ENCODE measurements at places on chromosomes 5 and 9.

DNA sequence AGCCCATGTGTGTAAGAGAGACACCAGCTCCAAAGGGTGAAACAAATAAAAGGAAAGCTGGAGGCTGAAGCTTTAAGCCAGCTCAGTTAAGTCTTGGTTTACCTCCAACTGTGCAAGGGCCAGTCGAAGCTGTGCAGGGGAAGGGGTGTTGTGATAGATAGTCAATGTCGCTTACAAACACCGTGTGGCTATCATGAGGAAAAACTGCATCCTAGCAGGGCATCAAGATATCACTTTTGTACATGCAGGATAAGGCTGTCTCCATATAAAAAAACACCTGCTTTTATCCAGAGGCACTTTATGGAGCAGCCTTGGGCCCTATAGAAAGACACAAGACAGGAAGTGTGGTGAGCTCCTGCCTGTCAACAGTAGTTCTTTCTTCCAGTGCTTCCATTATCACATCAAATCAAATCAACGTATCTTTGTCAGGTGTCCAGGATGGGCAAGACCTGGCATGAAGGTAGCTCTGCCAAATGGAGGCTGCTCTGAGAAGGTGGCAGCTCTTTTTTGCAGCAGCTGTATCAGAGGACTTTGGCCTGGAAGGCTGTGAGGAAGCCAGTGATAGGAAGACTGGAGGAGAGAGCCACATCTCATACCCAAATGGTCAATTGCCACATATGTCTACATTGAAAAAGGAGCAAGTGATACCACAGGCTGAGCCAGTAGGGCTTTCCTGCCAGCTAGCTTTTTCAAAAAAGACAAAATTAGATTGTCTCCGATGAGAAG, 29.3 kb upstream of the SELENOP start:
- no peak for DNase-seq

GRCh38 chr5:424301-425110, 18.5 kb upstream of the EXOC3 start:
- no peak for DNase-seq

DNA sequence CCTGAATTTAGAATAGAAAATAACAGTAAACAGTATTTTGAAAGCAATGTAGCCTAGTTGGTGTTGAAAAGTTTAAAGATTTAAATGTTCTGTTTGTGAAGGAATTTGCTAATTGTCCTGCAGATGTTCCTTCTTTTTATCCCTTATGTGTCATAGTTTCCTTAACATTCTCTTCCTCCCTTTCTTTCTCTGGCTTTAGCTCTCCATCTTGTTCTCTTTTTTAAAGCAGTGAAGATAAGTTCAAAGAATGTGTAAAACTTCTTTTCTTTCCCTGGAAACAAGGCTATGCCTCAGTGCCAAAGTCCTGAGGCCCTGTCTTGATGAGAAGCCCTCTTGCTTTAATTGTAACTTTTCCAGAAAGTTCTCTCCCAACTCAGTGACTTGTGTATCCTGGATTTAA, 24.4 kb upstream of the GAS1 start:
- no peak for DNase-seq

DNA sequence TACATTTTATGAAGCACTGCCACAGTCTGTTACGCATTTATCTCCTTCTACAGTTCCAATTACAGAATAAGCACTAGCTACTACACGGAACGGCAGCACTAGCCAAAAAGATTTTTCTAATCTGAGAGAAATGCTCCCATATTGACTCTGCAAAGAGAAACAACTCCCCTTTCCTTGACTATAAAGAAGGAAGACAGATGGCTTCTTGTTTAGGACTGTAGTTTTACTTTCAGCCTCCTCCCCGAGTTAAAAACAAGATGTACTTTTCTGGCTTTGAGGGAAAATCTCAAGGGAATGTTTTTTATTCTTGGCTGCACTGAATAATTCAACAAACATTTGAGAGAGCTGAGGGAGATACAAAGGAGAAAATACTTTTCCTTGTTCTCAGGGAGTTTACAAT, 1.9 kb upstream of the SLC44A1 start:
- DNase-seq, result no peak

DNA sequence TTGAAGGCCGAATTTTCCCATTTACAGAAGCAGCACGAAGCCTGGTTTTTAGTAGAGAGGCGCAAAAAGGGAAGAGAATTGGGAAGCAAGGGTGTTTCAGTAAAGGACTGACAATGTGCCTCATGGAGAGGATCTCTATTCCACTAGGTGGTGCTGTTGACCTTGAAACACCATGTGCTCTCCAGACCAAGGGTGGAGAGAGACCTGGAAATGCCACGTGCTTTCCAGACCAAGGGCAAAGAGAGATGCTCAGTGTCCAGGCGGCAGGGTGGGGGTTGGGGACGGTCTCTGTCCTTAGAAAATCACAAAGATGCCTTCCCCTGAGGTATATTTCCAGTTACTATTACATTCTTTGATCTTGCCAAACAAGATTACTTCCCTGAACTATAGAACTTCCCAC, 425.3 kb downstream of the CSNK1G3 start:
- no peak for DNase-seq

GRCh38 chr9:130791303-130791894, 43.7 kb upstream of the ABL1 start:
- DNase-seq, result no peak

DNA sequence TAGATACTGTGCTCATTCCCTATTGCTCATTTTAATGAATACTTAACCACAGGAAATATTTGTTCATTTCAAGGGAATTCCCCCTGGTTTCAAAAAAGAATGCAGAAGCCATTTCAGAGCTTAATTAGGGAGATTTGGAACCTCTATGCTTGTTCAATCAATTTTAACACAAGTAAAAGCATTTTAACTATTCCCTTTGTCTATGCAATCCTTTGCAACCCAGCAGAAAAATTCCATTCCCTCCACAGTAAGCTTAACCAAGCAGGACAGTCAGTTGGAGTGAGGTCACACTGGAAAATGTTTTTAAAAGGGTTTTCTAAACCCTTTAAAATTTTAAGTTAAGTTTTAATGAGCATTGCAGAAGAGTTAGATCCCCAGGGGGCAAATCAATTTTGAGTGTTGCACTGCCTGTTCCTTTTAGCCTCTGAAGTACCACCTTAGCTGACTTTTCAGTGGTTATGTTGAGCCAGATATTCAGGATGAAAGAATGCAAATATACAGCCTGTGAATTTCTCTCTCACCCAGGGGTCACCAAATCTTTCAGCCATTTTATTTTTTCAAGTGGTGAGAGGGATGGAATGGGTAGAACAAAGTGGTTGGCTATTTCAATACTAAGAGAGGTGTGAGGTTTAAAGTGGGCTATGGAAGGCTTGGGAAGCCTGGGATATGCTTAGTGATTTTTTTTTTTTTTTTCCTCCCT, 356.2 kb upstream of the NUDT12 start:
- no peak for DNase-seq

DNA sequence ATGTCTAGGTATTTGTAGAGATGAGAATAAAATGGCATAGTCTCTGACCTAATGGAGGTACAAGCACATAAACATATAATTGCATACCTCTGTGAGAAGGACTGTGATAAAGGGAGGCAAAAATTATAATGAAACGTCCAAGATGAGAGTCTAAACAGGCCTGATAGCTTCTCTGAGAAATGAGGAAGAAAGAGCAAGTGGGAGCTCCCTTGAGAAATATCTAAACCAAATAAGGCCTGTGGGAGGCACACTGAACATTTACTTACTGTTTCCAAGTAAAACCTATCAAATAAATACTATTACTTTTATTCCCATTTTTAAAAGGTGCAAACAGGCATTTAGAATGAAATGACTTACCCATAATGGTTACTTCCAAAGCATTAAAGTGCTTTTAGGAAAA, 125.6 kb upstream of the PAPPA start:
- no peak for DNase-seq

DNA sequence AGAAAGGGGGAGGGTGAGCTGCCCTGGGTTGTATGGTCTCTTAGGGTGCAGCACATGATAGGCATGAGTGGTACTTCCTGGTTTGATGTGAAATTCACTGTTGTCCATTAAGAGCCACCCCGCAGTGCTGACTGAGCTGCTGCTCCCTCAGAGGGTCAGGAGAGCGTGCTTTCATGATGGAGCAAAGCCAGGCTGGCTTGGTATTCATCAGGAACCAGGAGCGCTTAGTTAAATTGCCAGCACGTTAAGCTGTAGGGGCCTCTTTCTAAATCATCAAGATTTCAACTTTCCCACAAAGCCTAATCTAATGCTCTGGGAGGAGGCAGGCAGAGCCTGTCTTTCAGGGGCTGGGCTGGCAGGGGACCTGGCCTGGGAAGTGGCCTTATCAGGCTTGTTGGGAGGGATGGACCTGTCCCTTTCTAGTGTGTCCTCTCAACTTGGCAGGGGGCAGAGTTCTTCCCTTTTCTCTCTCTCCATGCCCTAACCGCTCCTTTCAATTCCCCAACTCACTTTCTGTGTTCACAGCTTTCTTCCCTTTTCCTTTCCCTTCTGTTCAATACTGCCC, 7.9 kb downstream of the CYSTM1 start:
- DNase-seq, result no peak

DNA sequence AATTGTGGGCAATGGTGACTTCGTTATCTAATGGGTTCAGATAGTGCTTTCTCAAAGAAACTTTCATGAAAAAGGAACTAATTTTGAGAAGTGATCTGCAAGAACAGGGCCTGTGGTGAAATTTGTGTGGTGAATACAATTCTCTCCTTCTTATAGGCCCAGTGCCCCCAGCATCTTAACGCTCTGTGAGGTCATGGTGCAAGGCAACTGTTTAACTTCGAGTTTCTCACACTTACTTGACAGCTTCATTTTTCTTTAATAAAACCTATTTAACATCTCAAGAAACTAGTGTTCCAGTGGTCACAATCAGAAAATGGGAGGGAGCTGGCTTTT, 69.2 kb downstream of the FAM114A2 start:
- DNase-seq, result no peak

DNA sequence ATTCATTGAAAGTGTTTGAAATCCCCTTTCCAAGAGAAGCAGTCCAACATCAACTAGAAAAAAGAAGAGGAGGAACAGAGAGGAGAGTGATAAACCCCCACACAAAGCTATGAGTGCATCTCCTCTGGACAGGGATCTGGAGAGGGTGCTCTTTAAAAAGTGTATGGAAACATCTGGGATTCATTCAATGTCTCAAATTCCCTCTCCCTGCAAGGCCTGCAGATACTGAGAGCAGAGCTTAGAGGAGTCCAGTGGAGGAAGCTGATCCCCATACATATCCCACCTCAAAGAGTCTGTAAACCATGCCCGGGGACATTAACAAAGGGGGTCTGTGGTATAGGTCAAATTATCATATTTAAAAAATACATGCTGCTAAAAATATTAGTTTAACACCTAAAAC, 2.2 kb downstream of the SPOCK1 start:
- DNase-seq, result no peak

DNA sequence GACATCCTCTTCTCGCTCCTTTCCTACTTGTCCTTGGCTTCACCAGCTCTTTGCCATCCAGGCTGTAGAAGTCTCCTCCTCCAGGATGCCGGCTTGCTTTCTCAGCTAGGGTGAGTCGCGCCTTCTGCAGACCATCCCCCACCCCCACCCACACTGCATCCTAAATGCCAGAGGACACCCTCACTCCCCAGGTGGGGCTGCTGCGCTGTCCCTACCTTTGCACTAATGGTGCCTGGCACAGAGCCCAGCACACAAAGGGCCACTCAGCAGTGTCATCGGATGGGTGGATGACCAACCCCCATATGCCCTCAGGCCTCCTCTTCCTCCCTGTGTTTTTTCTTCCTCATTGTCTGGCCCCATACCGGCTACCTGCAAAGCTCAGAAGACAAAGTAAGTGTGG, 14.8 kb downstream of the IL9 start:
- no peak for DNase-seq

DNA sequence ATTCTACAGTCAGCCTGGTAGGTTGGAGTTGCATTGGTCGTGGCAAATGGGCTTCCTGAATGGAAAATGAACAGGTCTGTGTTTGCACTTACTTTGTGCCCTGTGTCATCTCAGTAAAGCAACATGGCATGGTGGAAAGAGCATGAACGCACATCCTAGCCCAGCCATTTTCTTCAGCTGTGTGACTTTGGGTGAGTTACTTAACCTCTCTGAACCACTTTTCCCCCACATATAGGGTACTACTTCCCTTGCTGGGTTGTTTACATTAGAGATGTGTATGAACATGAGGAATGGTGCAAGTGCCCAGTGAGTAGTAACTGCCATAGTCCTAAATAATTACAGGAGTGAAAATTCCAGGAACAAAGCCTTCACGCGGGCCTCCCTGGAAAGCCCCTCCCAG, 83.6 kb downstream of the MVB12B start:
- DNase-seq, result no peak

DNA sequence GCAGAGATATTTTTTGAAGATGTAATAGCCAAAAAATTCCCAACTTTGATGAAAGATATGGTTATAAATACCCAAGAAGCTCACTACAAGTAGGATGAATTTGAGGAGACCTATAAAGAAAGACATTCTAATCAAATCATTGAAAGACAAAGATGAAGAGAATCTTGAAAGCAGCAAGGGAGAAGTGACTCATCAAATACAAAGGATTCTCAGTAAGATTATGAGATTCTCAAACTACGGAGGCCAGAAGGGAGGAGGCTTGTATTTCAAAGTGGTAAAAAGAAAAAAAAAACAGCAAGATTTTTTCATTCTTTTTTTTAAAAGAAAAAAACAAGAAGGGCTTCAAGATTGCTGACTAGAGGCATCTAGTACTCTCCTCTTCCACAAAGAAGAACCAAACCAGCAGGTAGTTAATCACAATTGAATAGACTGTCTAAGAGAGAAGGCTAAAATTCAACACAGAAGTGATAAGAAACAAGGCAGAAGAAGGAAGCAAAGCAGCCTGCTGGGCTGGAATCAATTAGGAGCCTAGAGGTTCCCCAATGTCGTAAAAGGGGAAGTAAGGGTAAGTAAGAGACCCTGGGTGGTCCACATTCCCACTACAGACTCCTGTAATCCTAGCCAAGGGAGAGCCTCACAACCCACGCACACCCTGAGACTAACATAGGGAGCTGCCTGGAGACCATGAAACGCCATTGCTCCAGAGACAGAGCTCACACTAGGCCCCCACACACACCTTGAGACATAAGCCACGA, 59.1 kb upstream of the NIPAL4 start:
- DNase-seq, result no peak

GRCh38 chr5:113209498-113209897, 225.3 kb downstream of the TSSK1B start:
- DNase-seq, result no peak

- DNase-seq, result no peak
These were observed 53.1 kb downstream of the AK8 start for GRCh38 chr9:132824951-132825350.

GRCh38 chr5:141040093-141040770, 10.9 kb upstream of the PCDHB1 start:
- DNase-seq, result no peak

DNA sequence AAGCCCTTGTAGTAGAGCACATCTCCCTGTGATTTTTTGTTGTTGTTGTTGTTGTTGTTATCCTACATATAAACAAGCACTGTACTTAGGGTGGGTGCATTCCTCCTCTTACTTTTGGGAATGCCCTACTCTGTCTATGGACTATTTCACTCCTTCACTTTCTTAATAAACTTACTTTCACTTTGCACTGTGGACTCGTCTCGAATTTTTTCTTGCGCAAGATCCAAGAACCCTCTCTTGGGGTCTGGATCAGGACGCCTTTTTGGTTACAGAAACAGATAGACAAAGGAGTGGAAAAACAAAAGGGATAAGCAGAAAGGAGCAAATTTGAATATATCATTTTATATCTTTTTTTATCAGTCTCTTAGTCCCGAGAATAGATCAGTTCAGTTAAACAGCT, 14.4 kb upstream of the PAIP1 start:
- no peak for DNase-seq

Data from activated CD4-positive, alpha-beta T cell treated with anti-CD3 and anti-CD28 coated beads for 4 hours (primary cell).